Activated T-helper 2 cell treated with anti-CD3 and anti-CD28 coated beads, Interferon-gamma antibody, Interleukin-2, Interleukin-4, amounts not matched to agents 10 μg/mL and 5 μg/mL and 100 μg/mL, durations not matched to agents 14 hours and 24 hours and 36 hours (primary cell): ENCODE measurements at places on chromosomes 13 and 19. TPM values are rescaled to one million over a fixed set of nuclear protein-coding genes. Genes with fewer than 3 reads are reported as not detected.

DNA sequence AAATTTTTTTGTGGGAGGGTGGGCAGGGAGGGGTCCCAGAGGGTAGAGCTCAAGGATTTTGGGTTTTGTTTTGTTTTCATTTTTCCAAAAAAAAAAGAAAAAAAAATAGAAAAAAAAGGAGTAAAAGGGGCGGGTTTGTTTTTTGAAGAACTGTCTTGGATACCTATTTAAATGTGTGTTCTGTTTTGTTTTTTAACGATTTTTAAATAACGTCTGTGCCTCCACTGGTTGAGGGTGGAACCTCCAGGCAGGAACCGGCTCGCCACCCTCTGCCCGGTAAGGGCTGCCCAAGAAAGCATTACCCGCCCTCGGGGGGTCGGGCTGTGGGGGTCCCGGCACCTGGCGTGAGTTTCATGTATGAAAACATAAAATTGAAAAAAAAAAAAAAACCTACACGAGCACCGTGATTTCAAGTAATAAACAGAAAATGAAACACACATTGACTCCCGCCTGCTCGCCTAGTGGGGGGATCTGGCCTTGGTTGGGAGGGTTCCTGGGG lies 10.4 kb downstream of the MIDN start:
- DNase-seq: no peak

KLK15 gene
- not detected in 2 replicates for total RNA-seq

- no peak for DNase-seq
These were observed 55.4 kb downstream of the KDM4B start for GRCh38 chr19:5024282-5024681.

ATP4A gene
- total RNA-seq: not detected in 2 replicates
